ENCODE measurements at places on chromosomes 12 and 14. TPM values are rescaled to one million over a fixed set of nuclear protein-coding genes. Genes with fewer than 3 reads are reported as not detected.

ESYT1 gene
- total RNA-seq, result 120 TPM

MRPS35 gene
- 96.2 TPM for total RNA-seq

MAX gene
- 21.6 TPM for total RNA-seq

DNA sequence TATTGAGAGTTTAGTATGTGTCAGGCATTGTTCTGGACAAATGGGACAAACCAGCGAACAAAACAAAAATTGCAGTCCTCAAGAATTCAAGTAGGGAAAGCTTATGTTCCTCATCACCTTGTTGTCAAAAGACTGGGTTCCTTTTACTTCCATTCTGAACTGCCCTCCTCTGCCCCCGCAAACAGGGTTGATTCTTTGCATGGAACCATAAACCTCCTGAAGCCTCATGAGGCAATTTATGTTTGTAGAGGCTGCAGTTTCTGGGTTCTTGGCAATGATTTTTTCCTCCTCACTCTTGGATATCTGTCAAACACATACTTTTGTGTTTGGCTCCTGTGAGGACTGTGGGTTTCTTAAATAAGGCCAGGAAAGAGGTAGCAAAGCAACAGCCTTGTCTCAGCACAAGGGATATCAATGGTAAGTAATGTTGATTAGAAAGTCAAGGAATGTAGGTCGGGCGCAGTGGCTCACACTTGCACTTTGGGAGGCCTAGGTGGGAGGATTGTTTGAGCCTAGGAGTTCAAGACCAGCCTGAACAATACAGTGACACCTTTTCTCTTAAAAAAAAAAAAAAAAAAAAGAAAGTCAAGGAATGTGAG is 13.9 kb downstream of the COPZ1 start:
- DNase-seq, result no peak

DNA sequence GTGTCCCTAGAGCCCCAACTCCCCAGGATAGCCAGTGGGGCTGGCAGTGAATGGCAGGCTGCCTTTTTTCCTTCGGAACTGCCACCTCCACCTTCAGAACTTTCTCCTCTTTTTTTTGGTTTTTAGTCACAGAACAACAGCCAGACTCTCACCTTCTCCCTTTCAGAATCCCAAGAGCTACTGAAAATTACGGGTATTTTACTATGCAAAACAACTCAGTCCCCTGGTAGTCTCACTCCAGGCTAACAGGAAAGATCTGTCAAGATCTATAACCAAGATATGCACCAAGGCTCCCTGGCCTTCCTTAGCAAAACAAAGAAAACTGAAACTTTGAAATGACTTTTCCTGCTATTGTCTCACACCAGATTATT is 12.5 kb downstream of the PLEKHG6 start:
- peak; percentile 58 for DNase-seq

GRCh38 chr12:114852976-114853529 is 169.1 kb upstream of the TBX3 start:
- DNase-seq, result no peak

DNA sequence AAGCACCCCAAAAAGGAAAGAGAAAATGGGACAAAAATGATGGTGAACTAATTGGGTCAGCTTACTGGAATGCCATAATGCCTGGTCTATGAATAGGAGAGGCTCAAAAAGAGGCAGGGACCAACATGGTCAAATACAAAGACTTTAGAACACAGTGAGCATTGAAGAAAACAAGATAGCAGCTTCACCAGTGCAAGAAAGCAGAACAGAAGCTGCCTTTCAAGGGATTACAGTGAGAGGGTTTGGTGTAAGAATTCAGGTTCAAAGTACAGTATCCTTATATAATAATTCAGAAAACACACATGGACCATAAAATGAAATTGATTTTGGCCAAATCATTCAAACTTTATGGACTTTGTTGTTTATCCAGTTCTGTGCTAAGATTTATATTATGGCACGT is 162.1 kb downstream of the NAV3 start:
- DNase-seq, result no peak

- no peak for DNase-seq
Measured at GRCh38 chr14:86321151-86321550, 791.2 kb downstream of the FLRT2 start.

DNA sequence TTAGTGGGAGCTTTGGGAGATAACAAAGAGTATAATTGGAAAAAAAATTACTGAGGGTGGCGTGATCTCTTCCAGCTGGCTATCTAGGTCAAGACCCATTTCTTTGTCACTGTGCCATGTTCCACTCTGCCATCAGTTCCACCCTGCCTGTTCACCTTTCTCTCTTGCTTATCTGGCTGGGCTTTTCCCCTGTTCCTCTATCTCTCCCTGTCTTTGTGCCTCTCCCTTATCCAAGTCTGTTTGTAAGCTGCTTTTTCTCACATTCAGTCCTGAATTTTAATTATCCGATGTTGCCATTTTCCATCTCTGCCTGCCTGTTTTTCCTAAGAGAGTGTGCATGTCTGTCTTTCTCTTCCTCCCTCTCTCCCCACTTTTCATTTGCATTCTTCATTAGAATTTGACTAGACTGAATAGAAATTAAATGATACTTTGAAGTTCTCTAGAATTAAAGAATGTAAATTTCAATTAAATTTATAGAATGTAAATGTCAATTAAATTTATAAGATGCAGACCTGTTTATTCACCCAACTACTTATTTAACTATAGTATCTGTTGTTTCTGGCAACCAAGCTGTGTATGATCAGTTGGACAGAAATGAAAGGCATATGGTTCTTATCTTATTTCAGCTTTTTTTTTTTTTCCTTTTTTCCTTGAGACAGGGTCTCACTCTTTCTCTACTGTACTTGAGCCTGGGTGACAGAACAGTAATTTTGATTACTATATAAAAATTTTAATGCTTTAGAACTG is 40.9 kb upstream of the A2ML1 start:
- no peak for DNase-seq

DNA sequence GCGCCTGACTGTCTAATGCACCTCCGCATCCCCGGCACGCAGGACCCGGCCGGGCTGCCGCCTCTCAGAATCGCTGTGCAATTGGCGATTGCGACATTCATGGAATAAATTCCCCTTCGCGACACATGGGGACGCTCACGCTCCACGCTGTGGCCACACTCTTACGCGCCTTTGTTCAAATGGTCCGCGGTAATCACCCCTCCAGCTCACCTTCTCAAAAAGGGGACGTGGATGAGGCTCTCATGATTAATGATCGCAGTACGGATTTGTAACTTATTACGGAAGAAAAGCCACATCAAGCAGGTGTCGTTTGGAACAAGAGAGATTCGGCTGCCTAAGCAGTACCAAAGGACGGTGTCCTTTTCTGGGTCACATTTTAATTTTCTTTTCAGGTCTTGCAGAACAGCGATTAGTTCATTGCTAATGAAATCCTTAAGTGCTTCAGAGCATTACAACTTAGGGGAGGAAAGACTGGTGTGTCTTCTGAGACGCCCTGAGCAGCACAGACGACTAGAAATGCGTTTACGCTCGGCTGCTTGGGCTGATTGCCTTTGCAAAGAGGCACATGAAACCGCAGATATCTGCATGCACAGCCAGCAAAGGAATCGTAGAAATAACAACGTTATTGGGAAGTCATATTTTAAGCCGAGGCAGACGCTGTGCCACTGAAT is 37.3 kb upstream of the ADGRD1 start:
- peak; percentile 80 for DNase-seq

DNA sequence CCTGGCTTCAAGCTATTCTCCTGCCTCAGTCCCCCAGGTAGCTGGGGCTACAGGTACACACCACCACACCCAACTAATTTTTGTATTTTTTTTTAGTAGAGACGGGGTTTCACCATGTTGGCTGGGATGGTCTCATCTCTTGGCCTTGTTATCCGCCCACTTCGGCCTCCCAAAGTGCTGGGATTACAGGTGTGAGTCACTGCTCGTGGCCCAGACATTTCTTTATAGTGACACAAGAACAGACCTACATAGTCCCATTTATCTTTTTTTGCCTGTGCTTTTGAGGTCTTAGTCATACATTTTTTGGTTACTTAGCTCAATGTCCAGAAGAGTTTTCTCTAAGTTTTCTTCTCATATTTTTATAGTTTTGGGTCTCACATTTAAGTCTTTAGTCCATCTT is 247.4 kb downstream of the SYT10 start:
- DNase-seq, result no peak

DNA sequence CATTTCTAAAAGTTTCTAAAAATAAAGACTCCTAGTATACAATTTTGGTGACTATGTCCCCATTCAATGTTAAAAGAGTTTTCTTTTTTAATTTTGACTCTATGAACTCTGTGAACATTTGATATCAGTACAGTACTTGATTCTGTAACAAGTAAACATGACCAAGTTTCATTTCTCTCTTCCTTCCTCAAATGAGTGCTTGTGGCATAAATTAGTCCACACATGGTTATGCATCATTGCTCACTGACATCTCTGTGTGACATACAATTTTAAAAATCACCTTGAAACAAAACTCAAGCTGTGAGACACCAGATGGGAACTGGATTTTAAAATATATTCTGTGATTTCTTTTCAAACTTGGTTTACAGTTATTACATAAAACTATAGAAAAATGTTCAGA is 253.9 kb upstream of the MDGA2 start:
- DNase-seq, result no peak

DNA sequence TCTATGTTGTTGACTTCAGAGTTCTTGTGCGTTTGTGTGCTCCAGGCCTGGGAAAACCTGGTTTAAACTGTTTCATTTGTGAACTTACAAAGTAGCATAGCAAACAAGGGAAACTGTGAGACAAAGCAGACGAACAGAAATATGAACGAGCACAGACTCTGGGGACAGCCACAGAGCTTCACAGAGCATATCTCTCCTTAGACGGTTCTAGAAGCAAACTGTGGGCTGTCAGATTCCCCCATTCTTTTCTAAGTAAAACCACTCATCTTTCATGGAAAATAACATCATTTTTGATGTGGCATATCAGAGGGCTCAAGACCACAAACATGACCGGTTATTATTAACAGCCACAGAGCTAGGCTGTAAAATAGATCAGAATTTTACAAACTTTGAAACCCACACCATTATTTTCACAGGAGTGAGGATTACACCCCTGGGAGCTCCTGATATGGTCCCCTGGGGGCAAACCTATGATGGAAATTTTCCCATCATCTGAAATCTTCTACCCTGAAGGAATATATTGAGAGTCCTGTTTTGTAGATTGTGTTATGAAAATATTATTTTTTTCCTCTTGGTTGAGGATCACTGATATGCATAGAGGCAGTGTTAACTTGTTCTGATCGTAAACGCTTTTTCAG is 102.0 kb downstream of the ADGRD1 start:
- no peak for DNase-seq

Measured in H7 (cell line).